ELF-1 (cell line): ENCODE measurements at places on chromosomes 12 and 14.

GRCh38 chr14:20428802-20429201 lies 7.2 kb downstream of the KLHL33 start:
- no peak for DNase-seq

GRCh38 chr12:14281539-14281938 lies 83.9 kb upstream of the ATF7IP start:
- no peak for DNase-seq

- DNase-seq, result no peak
Measured at GRCh38 chr14:64478634-64479250, 13.4 kb downstream of the AKAP5 start.

- no peak for DNase-seq
Measured at GRCh38 chr12:75834591-75834990, 197.0 kb downstream of the PHLDA1 start.

DNA sequence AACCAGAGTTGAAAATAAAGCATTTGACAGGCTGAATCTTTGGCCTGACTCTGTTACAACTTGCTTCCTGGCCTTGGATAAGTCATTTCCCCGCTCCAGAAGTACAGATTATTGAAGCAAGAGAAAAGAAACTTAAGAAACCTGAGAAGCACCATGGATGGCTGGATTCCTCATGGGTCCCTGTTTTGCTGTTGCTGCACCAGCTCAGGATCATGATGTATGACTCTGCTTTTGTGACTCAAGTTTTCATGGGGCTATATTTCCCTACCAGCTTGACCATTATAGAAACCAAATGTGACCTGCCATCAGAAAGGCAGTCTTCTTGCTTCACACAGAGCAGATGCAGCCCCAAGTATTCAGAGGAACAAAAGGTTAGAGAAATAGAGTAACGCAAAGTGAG lies 921.8 kb downstream of the BCL11B start:
- no peak for DNase-seq

GRCh38 chr14:68229423-68230100 lies 410.0 kb downstream of the RAD51B start:
- no peak for DNase-seq

GRCh38 chr12:47811581-47812484 lies 7.9 kb downstream of the HDAC7 start:
- peak; percentile 39 for DNase-seq

DNA sequence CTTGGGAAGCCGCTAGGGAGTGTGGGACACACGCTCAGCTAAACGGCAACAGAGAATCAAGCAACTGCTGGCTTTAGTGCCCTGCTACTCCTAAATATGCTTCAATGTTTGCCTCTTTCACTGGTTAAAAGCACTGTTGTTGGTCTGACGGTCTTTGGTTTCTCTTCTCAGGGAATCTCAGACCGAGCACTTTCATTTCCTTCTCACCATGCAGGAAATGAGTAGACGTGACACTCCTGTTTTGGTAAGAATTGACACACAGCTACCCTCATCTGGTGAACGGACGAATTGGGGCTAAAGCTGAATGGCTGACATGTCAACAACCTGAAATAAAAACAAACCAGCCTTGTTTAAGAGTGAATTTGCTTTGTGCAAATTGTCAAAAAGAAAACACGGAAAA lies 57.5 kb upstream of the PIWIL1 start:
- DNase-seq, result no peak

DNA sequence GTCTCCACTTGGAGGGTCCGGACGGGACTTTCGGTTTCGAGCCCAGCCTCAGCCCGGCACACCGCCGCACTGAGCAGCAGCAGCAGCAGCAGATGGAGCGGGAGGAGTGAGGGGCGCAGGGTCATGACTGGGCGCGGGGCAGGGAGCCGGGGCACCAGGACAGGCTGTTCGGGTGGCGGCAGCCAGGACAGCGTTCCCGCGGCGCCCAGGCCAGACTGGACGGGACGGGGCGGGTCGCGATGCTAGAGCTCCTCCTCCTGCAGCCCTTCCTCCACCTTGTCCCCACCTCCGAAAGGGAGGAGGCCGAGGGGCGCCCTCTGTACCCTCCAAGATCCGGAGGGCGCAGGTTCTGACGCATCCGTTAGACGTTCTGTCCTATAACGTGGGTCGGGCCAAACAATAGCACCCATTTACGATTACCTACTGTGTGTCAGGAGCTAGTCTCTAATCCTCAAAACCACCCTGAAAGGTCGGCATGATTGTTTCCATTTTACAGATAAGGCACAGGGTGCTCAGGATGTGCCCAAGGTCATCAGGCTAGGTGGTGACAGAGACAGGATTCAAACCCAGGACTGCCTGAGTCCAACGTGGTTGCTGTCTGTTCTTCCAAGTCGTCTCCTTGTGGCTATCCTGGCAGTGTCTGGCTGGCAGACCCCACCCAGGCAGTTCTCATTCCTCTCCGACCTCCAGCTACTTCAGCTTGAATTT lies at the start of gene FKBP11:
FKBP11 (minus strand) TSS at position 189 of the 708 bp plus-strand sequence; CDS start at position 125, 64 bp downstream.
- peak; percentile 33 for DNase-seq

DNA sequence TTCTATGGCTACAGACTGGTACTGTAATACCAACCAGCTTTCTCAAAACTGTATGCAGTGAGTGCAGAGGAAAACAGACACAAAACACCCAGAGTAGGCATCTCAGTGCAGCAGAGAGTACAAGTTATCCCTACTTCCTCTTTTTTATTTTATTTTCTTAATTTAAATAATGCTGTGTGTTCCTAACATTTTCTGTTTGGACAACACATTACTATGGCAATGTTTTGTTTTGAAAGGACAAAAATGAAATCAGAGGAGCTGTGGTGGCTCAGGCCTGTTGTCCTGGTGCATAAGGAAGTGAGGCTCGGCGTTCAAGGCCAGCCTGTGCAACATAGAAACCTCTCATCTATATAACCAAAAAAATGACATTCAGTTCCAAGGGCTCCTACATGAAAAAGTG lies 33.7 kb upstream of the SELPLG start:
- no peak for DNase-seq
